ENCODE measurements at places on chromosomes 2 and 18. TPM values are rescaled to one million over a fixed set of nuclear protein-coding genes. Genes with fewer than 3 reads are reported as not detected.

Gene D2HGDH
- total RNA-seq = 24.1 TPM

DNA sequence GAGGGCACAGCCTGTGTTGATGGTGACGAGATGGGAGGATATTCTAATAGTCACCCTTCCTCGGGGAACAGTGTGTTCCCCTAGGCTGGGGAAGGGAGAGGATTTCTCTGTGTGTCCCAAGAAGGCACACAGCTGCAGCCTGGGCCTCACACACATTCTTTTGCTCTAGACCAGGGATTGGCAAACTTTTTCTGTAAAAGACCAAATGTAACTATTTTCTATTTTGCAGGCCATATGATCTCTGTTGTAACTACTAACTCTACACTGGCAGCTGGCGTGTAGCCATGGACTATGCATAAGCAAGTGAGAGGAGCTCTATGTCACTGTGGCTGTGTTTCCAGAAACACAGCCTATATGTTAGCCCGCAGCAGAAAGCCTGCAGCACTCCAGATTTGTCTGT lies 65.8 kb downstream of the ARHGAP28 start:
- H3K27ac ChIP-seq = no peak overlapping the region
- no peaks in the 10 kb centered on the region for H3K36me3 ChIP-seq
- no peak for DNase-seq
- H3K27me3 ChIP-seq = no peaks in the 10 kb centered on the region

GRCh38 chr2:42823744-42824453 lies 31.5 kb upstream of the HAAO start:
- no peaks in the 10 kb centered on the region for H3K36me3 ChIP-seq
- H3K4me1 ChIP-seq = peaks cover 3% of the 10 kb centered on the region
- no peak overlapping the region for H3K27ac ChIP-seq

DNA sequence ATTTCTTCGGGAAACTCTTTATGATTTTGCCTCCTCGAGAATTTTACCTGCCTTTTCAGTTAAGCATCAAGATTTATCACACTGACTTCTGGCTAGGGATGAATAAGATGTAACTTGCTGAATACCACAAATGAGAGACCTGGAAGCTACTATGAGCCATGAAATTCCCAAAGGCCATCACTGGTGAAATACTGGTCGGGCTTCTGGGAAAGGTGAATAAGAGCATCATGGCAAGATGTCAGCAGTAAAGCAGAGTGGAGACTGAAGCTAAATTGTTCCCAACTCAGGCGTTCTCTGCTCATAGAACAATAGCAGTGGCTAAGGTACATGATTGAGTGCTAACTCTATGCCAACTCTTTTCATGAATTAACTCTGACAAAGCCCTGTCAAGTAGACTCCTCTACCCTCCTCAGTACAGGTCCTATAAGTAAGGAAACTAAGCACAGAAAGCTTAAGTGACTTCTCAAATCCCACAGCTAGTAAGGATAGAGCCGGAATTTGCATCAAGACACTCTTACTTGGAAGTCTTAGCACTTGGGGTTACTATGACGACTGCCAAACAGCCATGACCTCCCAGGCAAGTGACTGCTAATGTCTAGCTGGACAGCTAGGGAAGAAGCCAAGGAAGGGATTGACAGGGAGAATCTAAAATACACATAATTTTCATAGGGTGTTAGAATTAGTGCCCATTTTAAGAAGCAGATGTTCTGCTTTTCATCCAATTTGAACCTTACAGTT lies 22.7 kb upstream of the DSC3 start:
- H3K4me3 ChIP-seq = no peak overlapping the region
- H3K36me3 ChIP-seq = no peaks in the 10 kb centered on the region
- peak; percentile 27 for DNase-seq
- no peak overlapping the region for H3K27ac ChIP-seq

- H3K4me1 ChIP-seq = peaks cover 4% of the 10 kb centered on the region
- no peaks in the 10 kb centered on the region for H3K36me3 ChIP-seq
- DNase-seq = no peak
- no peak overlapping the region for H3K4me3 ChIP-seq
- no peaks in the 10 kb centered on the region for H3K27me3 ChIP-seq
- no peak overlapping the region for H3K27ac ChIP-seq
Observed at GRCh38 chr2:219293736-219294231, 14.6 kb downstream of the DNAJB2 start.

Data from thyroid gland (tissue), 4 donors.